Common myeloid progenitor, CD34-positive (primary cell): ENCODE measurements at places on chromosomes 13 and 19.

- DNase-seq: no peak
Measured at GRCh38 chr13:26343816-26344215, 89.9 kb downstream of the CDK8 start.

DNA sequence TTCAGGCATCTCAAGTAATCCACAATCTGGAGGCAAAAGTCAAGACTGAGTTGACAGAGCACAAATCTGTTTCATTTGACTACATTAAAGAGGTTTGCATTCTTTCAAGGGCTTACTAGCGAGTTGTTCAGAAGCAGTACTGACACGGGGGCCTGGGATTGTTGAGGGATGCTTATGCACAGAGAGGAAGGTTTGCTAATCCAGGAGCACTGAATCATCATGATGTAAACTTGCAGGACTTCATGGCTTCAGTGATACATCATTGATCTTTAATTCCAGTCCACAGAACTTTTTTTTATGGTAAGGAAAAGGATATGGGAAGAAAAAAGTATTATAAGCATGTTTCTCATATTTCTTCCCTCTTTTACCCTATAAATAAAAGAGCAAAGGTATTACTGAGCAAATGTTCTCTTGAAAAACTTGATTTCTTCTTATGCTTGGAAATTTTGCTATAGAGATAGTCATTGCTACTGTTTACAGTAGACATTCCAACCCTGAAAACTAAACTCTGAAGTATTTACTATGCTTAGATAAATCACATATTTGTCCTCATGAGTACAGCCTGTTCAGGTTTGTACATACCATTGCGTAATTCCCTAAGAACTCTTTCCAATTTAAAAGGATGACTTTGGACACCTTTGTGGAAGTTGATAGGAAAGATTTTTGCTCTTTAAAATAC lies 65.8 kb upstream of the KPNA3 start:
- no peak for DNase-seq

GRCh38 chr13:35603593-35604285 lies 127.2 kb upstream of the MAB21L1 start:
- DNase-seq: peak; percentile 6

DNA sequence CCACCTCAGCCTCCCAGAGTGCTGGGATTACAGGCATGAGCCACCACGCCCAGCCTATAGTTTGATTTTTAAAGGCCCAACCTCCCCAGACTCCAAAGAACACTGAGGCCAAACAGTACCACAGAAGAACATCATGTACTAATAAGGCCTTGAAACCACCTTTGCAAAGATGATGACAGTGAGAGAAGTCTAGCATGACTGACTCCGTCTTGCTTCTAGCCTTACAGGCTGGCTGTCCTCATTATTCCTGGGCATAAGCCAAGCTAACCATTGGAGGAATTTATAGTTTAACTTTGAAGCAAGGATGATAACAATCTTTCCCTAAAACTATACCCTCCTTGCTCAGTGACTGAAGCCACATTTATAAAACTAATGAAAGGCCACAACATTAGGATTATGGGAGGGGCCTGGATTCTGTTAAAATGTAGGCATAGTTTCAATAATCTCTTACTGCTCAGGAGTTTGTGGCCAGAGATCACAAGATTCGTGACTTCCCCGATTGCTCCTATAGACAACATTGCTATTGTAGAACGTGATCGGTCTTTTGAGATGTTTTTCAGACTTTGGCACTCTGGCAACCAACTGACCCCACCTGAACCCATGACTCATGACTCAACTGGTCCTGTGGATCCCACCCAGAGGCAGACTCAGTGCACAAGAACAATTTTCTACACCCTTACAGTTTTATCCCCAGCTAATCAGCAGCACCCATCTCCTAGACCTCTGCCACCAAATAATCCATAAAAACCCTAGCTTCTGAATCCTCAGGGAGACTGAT lies 17.6 kb downstream of the GPR42 start:
- DNase-seq: no peak

DNA sequence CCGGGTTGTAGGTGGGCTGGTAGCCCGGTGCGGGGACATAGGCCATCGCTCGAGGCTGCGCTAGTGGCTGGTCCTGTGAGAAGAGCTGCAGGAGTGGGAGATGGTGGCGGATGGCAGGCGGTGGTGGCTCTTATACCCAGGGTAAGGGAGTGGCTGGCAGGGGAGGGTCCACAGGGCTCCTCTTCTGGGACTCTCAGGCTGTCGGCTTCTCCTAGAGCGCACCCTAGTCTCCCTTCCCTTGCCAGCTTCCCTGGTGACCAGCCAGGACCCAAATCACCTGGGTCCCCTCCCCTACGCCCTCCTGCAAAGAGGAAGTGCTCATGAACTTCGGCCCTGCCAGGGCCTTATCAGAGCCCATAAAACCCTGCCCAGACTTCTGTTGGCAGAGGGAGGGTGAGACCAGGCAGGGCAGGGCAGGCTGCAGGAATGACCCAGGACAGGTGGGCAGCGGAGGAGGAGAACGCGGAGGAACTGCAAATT lies at the start of gene LGALS4:
Gene LGALS4, minus strand, starts transcription at position 105 of the 480 bp plus-strand sequence. Its CDS starts 59 bp downstream, at position 46.
- no peak for DNase-seq
